ENCODE measurements at places on chromosomes 12 and 14.
A peak's percentile ranks its signal among the peaks of the same experiment; 100 is the strongest.

DNA sequence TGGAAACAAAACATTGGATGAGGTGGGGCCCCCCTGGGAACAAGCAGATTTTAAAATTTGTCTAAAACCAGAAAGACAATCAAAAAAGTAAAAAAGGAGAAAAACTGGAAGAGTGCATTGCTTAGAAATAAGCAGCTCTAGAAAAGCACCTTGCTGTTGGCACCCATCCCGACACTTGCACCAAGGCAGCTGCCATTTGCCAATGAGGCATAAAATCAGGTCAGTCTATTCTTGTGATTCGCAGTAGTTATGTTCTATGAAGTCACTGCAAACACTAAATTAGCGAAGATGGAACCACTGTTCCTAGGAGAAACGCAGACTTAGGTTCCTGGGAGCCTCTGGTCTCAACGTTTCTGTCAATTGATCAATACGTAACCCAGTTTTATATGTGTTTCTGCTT is 16.2 kb downstream of the VPS33A start:
- DNase-seq, result no peak

DNA sequence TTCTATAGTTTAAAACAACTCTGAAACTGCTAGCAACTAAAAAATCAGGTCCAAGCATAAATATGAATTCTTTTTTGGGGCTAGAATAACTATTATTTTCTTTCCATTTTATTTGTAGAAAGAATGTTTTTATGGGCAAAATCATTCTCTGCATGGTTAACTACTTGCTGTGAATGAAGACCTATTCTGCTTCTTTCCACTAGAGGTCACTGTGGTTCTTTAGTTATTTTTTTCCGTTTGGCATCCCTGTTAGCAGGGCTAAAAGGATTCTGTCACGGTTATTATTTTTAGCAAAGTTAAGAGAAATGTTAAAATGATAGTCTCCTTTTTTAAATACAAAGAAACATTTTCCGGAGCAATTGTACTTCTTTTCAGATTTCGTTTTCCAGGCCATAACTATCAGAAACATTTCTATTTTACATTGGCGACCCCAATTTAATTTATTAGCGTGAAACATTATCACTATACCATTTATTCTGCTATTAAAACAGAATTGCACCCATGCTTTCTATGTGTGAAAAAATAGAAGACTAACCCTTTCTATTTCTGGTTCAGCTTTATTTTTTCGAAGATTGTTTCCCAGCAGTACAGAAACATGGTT is 404.8 kb downstream of the ATP23 start:
- DNase-seq, result no peak

GRCh38 chr12:104165801-104166200 is 27.8 kb upstream of the NFYB start:
- peak; percentile 55 for DNase-seq

GRCh38 chr14:99682809-99683618 is 1.1 kb upstream of the CYP46A1 start:
- peak; percentile 15 for DNase-seq

GRCh38 chr12:42757624-42758119 is 168.1 kb upstream of the PRICKLE1 start:
- no peak for DNase-seq

GRCh38 chr12:25692115-25693035 is 139.3 kb upstream of the LMNTD1 start:
- DNase-seq, result no peak

DNA sequence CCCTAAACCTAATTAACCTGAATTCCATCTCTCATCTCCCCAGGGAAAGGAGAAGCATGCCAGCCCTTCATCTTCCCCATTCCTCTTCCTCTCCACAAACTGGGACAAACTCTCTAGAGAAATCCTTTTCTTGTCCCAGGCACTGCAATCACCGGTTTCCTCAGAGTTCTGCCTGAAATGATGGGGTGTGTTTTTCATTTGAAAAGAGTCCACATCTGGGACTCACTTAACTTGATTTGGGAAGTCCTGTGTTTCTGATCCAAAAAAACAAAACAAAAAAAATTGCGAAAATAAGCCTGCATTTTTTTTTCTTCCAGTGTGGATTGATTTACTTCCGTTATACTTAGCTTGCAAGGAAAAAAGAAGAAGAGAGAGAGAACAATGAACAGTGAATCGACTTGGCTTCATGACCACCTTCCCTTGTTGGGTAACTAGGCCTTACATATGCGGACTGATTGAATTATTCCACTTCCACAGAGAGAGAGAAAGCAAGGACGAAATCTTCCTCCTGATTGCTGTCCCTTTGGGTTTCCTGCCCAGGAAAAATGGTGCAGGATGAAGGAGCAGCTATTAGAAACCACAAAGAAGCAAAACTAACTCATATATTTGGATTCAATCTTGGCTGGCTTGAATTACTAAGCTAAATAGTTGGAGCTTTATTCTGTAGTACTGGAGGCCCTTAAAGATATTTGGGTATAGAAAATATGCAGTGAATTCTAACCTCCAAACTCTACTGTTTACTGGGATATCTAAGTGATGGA is 506.2 kb upstream of the TBX3 start:
- DNase-seq, result no peak

GRCh38 chr12:11656550-11656949 is 7.1 kb downstream of the ETV6 start:
- DNase-seq, result no peak

- no peak for DNase-seq
Observed at GRCh38 chr14:24269368-24269767, 2.0 kb downstream of the RABGGTA start.

DNA sequence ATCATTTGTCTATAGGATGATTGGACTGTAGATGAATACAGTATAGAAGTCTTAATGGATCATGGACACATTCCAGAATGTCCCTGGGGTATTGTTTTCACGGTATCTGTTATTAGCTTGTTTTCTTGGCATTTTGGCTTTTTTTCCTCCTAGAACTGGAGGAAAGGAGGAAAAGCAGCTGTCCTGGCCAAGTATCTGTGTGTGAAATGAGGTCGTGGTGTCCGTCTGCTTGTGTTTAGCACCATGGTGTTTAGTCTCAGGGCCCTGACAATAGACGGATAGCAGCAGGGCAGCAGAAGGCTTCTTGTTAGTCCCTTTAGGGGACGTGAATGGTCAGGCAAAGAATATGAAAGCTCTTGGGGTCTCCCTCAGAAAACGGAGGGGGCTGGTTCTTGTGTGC is 21.2 kb downstream of the FGF6 start:
- no peak for DNase-seq

DNA sequence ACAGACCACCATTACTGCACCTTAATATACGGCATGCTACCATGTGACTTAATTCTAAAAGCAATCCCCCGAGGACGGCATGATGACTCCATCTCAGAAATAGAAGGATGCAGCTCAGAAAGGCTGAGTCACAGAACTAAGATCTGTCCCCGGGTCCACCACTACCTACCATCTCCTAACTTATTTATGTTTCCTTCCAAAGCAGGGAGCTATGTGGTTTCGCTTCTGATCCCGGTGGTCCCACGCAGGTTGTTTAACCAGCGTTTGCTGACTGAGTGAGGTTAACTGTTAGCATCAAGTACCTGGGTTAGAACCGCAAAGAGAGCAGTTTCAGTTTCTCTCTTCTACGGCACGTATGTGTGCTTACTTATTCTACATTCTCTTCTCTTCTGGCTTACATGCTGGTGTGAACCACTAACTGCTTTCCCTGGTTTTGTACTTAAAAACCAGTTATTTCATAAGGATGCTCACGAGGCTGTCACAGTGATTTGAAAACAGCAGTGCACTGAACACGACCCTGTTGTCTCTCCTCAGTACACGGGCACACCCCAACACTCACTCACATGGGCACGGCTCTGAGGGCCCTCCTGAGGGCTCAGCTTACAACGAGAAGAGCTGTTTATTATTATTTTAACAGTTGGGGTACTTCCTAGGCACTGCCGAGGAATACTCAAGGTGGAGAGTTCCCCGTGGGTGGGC is 66.7 kb downstream of the CCDC88C start:
- DNase-seq, result no peak

DNA sequence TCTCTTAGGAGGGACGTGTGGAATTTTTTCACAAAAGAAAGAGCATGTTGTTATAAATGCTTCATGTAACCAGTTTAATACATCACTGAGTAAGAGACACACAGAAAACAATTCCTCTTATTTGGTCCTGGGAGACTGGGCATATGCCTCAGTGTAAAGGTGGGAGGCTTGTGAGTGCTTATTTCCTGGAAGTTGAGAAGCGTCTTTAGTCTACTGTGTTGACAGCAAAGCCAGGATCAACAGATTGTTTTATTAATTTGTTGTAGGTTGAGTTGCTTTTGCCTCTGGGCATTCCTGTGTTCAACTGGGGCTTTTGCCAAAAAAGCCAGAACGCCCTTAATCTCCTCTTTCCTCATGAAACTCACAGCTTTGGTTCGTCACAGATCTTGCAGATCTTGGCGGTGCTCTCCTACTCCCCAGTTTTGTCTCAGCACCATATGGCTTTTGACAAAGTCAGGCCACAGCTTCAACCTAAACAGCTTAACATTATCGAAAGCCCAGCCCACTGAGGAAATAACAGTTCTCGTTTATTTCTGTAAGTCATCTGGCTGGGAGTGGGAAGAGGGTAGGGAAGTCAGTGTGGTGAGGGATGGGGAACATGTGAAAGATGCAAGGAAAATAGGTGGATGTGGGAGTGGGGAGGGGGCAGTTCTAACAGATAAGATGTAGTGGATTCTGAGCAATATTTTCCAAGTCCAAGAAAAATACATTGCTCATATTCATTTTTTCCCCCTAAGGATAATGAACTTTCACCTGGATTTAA is 227.2 kb downstream of the DACT1 start:
- no peak for DNase-seq

DNA sequence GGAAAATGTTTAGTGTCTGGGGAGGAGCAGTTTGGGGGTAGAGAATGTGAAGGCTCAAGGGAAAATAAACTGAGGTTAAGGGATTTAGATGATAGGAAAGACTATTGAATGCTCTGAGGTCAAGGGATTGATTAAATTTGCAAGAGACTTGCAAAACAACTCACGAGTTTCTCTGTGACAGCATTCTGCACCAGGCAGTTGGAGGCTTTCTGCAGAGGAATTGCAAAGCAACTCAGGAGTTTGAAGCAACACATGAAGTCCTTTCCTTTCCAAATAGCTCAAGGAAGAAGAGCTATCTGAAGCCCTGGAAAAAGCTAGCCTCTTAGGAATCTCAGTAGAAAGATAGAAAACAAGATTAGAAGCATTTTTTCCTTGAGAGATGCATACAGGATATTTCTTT is 23.9 kb downstream of the SLC7A8 start:
- DNase-seq, result no peak

DNA sequence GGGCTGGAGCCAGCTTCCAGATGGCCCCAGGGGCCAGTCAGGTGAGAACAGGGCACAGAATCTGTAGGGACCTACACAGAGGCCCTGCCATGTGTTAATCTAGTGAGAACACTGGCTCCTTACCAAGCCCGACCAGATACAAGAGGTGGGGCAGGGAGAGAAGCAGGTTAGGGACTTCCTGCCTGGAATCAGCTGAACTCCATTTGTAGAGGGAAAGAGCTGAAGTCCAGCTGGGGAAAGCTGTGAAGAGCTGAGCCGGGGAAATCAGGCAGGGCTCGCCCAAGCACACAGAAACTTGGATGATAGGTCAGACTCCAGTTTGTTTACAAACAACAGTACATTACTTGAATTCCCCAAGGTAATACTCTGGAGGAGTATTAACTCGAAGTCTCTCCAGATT is 46.7 kb downstream of the PTGER2 start:
- DNase-seq, result no peak

DNA sequence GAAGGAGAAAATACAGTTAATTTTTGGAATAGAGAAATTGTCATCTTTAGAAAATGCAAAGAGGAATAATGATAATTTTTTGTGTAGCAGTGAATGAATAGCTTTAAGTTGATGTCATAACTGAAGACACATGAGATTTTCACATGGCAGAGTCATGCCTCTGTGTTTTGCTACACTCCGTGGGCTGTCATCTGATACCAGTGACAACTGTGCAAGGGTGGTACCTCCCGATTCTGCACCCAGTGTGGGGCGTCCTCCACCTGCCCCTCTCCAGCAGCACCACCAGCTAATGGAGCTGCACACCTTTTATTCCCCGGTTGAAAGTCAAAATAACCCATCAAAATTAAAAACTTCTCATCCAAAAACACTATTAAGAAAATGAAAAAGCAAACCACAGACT is 47.2 kb downstream of the ANKRD9 start:
- no peak for DNase-seq

- no peak for DNase-seq
Observed at GRCh38 chr12:93413064-93413463, 28.7 kb downstream of the UBE2N start.

GRCh38 chr12:48145981-48146380 is 11.3 kb downstream of the ASB8 start:
- DNase-seq, result no peak

DNA sequence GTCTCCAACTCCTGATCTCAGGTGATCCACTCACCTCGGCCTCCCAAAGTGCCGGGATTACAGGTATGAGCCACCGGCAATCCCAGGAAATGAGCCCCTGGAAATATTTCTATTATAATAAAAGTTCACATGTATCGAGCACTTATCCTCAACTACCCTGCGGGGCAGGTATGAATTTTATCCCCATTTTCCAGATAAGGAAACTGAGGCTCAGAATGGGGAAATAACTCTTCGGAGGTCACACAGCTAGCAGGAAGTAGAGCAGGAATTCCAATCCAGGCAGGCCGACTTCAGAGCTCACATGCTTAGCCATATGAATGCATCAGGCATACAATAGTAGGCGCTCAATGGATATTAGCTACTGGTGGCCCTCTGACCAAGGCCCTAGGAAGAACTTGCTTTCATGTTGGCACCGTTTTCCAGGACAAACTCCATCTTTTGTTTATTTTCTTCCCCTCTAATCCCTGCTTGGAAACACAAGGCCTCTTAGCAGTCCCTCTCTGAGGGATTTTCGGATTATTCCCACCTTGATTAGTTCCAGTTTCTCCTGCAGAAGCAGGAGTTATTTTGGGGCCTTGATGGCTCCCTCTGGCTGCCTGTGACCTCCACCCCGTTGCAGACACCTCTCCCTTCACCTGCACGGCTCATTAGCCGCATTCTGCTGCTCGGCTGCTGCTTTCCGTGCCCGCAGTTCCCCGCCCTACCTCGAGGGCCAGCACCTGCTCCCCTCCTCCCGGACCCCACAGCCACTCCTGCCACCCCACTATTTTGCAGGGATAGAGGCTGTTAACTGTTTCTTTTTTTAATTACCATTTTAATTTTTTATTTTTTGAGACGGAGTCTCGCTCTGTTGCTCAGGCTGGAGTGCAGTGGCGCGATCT is 18.7 kb upstream of the POP5 start:
- DNase-seq, result no peak

DNA sequence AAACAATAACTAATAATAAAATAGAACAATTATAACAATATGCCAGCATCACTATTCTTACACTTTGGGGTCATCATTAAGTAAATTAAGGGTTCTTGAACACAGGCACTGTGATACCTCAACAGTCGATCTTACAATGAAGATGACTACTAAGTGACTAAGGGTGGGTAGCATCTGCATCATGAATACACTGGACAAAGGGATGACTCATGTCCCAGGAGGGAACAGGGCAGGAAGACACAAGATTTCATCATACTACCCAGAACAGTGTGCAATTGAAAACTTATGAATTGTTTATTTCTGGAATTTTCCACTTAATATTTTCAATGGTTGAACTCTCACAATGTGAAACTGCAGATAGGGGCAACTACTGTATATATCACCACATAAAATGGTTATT is 19.7 kb downstream of the TSPAN19 start:
- peak; percentile 64 for DNase-seq

- DNase-seq, result no peak
Observed at GRCh38 chr14:79643132-79643531, 568.2 kb downstream of the DIO2 start.

GRCh38 chr12:130136509-130137039 is 25.7 kb upstream of the FZD10 start:
- no peak for DNase-seq
